ENCODE measurements at places on chromosomes 1 and 21.

DNA sequence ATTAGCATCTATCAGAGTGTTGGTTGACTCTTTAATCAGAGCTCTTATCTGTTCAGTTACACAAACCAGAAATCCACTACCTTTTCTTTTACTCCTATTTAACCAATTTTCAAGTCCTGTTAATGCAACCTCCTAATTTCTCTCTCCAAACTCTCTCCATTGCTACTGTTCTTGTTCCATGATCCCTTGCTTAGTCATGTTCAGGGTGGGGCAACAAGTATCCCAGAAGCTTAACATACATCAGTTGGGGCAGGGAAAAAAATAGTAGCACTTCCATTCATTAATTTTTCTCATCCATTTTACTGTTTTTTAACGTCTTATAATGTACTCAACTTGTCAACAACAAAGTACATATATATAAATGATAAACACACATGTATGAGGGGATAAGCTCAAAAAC, 111.2 kb upstream of the LBR start:
- DNase-seq, result no peak

DNA sequence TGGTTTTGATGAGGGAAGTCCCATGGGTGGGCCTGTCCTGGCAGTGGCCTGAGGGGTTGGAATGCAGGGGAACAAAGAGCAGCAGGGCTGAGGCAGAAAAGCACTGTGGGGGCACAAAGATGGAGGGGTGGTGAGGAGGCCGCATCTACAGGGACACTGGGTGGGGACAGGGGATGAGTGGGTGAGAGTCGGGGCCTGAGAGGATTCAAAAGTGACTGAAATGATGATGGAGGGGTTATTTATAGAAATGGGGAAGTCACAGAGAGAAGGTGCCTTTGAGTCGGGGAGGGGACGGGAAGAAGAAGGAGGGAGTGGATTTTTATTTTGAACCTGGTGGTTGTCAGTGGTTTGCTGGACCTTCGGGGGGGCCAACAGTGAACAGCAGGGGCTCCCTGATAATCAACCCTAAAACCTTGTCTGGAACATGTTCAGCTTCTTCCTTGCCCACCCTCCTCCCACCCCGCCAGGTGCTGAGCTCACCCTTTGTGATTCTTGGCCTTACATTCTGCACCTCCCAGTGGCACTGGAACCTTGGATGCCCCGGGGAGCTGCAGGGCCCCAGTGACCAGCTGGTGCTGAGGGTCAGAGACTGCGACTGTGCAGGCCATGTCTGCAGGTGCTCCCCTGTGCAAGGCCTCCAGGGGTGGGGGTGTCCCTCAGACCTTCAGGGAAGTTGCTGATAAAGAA, 42.9 kb downstream of the IER5 start:
- no peak for DNase-seq

GRCh38 chr1:110426854-110427253, 19.4 kb upstream of the LAMTOR5 start:
- no peak for DNase-seq

DNA sequence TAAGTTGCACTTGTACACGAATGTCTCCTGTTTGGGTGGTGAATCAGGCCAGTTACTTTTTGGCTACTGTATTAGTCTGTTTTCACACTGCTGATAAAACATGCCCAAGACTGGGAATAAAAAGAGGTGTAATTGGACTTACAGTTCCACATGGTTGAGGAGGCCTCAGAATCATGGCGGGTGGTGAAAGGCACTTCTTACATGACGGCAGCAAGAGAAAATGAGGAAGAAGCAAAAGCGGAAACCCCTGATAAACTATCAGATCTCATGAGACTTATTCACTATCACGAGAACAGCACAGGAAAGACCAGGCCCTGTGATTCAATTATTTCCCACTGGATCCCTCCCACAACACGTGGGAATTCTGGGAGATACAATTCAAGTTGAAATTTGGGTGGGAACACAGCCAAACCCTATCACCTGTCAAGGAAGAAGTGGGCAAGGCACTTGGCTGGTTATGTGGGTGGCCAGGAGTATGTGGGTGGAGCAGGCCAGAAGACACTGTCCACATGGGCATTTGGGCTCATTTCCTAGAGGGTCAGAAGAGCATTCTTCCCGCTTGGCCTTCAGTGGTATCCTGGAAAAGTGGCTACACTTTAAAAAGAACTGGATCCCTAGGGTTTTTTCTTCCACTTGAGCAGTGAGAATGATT, 228.8 kb downstream of the HHAT start:
- DNase-seq, result no peak

GRCh38 chr1:157849229-157849875, 7.7 kb upstream of the CD5L start:
- DNase-seq, result no peak

GRCh38 chr1:34983700-34984355, 1.3 kb downstream of the TMEM35B start:
- DNase-seq, result no peak

DNA sequence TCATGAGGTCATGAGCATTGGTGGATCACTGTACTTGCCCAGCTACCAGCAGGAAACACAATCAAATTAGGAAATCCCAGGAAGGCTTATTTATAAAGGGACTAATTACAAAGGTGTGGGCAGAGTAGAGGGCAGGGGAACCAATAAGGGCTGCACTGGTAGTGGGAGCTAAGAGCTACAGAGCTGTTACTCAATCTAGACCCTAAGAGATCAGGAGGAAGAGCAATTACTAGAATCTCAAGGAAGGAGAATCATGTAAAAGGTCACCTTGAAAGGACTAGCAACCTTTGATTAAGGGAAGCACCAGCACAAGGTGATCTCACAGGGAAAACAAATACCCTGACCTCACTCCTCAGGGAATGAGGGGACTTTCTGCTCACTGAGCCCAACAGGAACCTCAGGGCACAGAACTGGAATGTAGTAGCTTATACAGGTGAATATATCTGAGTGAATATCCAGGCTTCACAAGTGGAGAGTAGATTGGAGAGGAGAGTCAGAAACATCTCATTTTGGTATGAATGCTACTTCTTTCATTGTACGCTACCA, 66.8 kb downstream of the SAMSN1 start:
- no peak for DNase-seq

DNA sequence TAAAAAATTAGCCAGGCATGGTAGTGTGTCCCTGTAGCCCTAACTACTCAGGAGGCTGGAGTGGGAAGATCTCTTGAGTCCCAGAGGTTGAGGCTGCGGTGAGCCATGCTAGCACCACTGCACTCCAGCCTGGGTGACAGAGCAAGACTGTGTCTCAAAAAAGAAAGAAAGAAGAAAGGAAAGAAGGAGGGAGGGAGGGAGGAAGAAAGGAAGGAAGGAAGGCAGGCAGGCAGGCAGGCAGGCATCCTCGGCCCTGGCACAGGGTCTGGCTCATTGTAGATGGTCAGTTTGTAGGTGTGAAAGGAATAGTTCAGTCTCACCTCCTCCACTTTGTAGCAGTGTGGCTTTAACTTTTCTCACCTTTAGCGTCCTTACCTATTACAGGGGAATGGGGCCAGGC, 25.0 kb downstream of the NAV1 start:
- DNase-seq, result no peak

- no peak for DNase-seq
Observed at GRCh38 chr1:202968895-202969295, 1.8 kb upstream of the CYB5R1 start.

DNA sequence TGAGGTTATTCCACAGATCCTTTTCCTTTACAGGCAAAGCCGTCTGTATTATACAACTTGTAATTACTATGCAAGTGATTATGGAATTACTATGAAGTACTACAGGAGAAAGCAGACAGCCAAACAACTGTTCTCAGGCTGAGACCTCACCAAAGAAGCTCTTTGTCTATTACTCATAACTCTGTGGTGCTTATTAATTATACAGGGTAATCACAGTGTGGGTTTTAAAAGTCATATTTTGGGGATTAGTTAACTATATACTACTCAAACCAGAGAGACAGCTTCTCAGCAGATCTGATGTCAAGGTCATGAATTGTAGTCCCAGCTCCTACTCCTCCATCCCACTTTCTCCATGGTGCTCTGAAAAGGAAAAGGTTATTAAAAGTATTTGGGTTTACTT, 49.6 kb downstream of the CTTNBP2NL start:
- no peak for DNase-seq

GRCh38 chr1:78526496-78526895, 35.7 kb downstream of the PTGFR start:
- DNase-seq, result no peak

DNA sequence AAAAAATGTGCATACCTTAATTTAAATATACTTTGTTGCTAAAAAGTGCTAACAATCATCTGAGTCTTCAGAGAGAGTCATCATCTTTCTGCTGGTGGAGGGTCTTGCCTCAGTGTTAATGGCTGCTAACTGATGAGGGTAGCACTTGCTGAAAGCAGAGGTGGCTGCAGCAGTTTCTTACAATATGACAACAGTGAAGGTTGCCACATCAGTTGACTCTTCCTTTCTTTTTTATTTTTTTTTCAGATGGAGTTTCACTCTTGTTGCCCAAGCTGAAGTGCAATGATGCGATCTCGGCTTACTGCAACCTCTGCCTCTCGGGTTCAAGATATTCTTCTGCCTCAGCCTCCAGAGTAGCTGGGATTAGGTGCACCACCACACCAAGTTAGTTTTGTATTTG, 2.6 kb upstream of the CFAP45 start:
- DNase-seq, result no peak

DNA sequence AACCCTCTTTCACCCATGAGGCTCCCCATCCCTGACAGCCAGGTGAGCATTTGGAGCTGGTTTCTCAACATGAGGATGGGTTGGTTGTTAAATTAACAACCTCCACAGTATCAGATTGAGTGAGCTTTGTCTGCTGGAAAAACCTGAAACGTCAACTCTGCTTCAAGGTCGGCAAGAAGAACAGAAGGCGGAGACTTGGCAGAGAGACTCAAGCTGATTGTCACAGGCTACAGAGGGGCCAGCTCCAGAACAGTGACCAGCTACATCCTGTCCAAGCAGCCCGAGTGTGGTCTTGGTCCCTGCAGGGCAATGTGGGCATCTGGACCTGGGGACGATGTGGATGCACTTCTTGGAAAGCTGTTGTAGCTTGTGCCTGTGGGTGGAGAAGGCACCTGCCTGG, 36.6 kb upstream of the TMEM51 start:
- DNase-seq, result no peak

DNA sequence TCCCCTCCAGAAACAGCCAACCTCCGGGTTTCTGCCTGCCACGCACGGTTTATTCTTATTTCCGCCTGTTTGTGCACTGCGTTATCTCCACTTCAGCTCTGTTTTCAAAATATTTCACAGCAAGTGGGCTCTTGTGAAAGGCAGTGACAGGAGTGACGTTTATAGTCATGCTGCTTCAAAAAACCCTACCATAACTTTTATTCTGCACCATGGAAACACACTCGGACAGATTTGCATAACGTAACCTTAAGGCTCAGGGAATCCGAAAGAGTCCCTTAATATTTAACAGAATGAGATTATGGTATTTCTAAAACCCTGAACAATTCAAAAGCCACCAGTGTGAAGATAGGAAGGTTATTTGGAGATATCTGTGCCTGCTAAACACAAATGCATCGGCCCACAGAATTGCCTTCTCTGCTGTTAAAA, 782 bp upstream of the SDE2 start:
- no peak for DNase-seq

DNA sequence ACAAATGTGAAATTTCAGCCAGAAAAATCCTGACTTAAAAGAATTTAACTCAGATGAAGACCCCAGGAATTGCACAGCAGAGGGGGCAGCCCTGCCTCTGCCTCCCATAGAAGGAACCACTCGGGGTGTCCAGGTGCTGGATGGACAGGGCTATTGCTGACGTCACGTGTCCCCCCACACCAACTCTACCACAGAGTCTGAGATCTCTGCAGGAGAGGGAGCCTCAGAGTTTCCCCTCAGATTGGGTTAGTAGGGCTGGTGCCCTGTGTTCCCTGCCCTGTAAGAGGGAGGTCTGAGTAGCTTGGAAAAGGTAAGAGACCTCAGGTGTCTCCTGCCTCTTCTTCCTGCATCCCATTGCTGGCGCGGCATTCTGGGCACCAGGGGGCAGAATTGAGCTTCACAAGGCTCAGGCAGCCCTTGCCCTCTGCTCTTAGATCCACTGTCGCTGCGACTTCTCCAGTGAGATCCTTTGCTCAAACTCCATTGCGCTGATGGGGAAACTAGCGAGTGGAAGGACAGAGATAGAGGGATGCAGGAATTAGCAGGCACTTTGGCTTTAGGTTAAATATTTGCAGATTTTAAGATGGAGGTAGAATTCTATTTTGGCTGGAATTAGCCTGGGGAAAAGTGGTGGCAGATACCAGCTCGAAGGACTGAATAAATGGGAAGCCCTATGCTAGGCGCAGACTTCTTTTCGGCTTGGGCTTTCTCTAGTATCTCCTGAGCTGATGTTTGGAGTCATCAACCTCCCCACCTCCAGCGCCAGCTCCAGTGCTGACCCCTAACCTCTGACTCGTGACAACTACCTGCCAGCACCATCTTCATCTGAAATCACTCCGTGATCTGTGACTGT, 42.8 kb upstream of the DMBX1 start:
- DNase-seq, result peak; percentile 49

DNA sequence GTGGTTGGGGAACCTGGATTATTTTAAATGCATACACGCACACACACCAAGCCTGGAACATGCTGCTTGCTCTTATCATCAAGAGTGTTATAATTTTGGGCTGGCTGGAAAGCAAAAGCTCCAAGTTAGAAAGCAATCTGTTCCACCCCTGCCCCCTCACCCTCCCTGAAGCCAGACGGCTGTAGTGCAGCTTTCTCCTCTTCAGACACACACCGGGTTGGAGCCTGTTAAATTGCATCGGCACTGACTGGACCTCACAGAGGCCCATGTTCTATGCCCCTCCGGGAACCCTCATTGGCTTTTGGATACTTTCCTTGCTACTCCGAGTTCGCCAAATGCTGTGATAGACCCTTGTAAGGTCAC, 90.6 kb upstream of the KCNJ15 start:
- no peak for DNase-seq

- DNase-seq, result no peak
Observed at GRCh38 chr1:80375109-80375508, 1368.6 kb upstream of the ADGRL4 start.

- DNase-seq, result no peak
Observed at GRCh38 chr1:211280910-211281309, 21.7 kb downstream of the RCOR3 start.

- DNase-seq, result no peak
Observed at GRCh38 chr1:38097284-38097898, 50.8 kb upstream of the POU3F1 start.

DNA sequence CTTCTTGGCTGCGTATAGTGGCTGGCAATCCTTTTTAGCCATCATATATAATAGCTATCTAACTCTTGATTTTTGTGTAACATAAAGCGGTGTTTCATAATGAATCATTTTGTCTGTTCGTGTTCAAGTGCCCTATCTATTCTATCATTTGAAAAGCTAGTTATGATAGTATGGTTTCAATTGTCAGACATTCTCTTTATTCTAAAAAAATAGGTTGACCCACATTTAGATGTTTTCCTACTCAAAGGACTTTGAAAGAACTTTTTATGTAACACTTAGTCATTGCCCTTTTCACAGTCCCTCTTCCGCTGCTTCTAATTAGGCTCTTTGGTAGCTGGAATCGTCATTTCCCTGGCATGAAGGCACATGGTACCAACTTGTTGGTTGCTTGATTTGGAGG, 272.2 kb upstream of the B3GALT2 start:
- no peak for DNase-seq

GRCh38 chr1:19645411-19646251, 1.5 kb downstream of the NBL1 start:
- DNase-seq, result no peak

GRCh38 chr1:46133781-46134350, 1.4 kb upstream of the PIK3R3 start:
- DNase-seq, result no peak
